C1 segment of cervical spinal cord (tissue), 14 donors: ENCODE measurements at places on chromosomes 12 and 14.

- peak; percentile 90 for DNase-seq
These were observed 508 bp downstream of the CNOT2 start for GRCh38 chr12:70243510-70244371.

DNA sequence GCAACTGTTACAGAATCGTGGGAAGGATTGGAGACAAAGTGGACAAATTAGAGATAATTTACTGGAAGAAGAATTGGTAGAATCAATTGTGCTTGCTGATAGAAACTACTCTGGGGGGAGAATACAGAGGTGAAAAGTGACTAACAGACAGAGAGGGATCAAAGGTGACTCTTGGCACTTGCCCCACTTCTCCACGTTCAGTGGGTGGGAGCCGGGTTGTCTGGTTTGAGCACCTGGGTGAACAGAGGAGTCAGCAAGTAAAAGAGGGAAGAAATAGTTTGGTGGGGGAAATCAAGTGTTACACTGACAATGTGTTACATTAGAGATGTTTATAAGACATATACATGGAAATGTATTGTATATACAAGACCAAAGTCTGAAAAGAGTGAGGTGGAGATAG is 69.1 kb downstream of the PPP2R5E start:
- no peak for DNase-seq

GRCh38 chr12:114711689-114712152 is 27.7 kb upstream of the TBX3 start:
- no peak for DNase-seq

- no peak for DNase-seq
These were observed 1.1 kb upstream of the ITGA7 start for GRCh38 chr12:55708695-55709233.

DNA sequence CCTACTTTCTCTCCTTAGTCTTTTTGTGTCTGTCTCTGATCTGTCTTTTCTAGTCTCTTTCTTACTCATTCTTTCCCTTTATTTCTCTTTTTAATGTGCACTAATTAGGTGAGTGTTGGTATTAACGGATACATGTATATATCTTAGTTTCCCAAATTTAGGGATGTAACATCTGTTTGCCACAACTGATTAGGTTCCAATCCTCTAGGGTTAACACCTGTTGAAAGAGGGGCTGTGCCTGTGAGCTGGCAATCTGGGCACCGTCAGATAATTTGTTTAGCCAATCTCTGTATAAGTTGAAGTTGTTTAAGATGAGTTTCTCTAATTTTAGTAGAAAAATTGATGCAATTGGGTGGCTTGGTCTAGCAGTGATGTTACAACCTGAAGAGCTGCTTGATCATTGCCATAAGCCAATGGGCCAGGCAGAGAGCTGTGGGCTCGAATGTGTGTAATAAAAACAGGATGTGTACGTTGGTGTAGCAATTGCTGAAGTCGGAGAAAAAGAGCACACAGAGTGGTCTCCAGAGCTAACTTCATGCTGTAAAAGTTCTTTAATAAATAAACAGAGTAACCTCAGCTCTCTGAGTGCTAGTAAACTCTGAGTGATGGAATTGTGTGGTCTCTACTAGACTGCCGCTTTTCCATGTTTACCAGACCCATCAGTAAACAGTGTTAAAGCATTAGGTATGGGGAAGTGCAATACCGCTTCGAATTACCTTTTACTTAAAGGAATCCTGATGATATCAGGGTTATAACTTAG is 18.3 kb upstream of the LYZ start:
- no peak for DNase-seq

DNA sequence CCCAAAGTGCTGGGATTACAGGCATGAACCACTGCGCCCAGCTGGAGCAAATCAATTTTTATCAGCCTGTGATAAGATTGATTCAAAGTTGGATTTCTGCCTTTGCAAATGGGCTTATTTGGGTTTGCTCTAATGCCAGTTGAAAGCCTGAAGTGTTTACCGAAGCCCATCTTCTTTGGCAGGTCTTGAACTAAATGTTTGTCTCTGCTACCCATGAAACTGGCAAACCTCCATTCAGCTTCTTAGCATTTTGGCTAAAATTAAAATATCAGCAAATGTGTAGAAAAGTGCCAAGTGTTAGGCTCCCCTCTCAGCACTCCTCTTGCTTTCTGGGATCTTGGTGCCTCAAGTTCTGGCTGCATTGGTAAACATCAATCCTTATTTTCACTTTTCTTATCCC is 61.5 kb downstream of the MGAT4C start:
- DNase-seq: no peak

DNA sequence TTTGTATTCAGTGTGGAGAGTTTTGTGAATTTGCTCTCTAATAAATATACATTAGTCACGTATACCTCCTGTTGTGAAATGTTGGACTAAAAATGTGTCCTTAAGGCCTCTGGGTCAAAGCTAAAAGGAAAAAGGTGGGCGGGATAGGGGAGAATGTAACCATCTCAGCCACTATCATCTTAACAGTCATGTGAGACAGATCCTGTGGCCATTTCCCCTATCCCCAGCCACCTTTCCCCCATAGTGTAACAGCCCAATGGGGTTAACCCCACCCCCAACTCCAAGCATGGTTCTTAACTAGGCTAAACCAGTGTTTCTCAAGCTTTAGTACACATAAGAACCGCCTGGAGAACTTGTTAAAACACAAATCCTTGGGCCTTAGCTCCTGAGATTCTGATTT is 6.5 kb upstream of the ITPR2 start:
- DNase-seq: no peak

- DNase-seq: no peak
These were observed 280.7 kb upstream of the SOX5 start for GRCh38 chr12:24230061-24230701.

DNA sequence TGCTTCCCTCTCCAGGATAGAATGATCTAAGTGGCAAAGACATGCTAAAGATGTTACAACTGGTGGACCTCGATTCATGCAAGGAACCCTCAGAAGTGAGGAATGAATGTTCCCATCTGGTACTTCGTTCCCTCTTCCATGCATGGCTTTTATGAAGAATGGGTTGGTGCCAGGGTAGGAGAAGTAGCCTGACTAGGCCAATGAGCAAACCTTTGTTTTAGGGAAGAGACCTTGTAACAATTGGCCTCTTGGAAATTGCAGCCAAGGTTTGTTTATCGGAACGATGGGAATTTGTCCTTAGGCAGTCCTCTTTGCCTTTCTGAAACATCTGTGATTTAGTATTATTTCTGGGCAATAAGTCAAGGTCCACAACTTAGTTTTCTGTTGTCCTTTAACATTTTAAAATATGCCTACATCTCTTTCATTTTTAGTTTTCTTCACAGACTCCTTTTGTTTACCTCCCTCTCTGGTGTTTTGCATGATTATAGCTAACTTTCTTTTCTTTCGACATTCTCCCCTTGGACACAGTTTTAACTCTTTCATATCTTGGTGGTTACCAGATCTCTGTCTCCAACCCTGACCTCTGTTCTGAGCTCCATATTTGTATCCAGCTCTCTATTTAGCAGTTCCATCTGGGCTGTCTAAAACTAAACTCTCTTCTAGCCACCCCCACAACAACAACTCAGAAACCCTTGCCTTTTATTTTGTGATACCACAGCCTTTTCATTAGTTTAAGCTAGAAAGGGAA is 70.0 kb downstream of the DIP2B start:
- no peak for DNase-seq

- no peak for DNase-seq
These were observed 15.8 kb downstream of the ATP5MC2 start for GRCh38 chr12:53660041-53660440.

DNA sequence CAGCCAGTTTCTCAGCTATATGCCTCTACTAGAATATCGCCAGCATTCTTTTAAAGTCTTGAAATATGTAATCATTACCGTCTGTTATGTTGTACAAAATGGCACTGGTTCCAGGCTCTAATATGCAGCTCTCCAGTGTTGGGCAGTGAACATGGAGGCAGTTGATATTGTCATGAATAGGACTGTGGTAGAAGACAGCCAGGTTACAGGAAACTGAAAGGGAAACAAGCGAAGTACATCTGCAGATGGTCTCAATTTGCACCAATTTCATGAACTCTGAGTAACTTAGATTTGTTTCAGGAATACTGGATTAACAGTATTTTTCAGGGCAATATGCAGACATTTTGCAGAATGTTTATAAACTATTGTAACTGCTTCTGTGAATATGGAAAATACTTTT is 13.4 kb upstream of the KLHL42 start:
- DNase-seq: no peak

DNA sequence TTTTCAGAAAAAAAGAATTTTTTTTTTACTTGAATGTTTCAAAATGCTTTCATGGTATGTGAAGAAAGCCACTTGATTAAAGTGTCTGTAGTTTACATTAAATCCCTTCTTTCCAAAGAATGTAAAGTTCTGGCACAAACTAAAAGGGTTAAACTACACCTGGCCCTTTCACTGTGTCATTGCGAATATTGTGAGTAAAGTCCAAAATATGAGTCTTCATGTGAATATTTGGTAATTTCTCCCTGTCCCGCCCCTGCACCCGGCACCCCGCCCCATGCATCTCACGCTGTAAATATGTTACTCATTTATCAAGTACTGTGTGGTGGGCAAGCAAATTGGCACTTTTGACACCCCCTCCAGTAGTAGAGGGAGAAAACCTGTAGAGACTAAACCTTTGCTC is 274.7 kb downstream of the TTC6 start:
- no peak for DNase-seq

- DNase-seq: no peak
These were observed 336.4 kb downstream of the LRIG3 start for GRCh38 chr12:58583940-58584339.

GRCh38 chr14:98711453-98711852 is 560.5 kb downstream of the BCL11B start:
- no peak for DNase-seq

DNA sequence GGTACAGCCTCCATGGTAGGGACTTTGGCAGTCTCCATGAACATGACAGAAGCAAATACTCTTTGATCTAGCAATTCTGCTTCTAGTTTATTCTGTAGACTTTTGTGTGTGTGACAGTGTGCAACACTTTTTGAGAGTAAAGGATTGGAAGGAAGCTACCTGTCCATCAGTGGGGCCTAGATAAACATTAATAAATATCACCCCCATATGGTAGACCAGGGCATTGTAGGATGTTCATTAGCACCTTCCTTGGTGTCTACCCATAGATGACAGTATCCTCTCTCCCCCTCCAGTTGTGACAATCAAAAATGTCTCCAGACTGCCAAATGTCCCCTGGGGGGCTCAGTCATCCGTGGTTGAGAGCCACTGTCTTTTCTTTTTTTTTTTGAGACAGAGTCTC is 10.8 kb downstream of the SNRNP35 start:
- no peak for DNase-seq

DNA sequence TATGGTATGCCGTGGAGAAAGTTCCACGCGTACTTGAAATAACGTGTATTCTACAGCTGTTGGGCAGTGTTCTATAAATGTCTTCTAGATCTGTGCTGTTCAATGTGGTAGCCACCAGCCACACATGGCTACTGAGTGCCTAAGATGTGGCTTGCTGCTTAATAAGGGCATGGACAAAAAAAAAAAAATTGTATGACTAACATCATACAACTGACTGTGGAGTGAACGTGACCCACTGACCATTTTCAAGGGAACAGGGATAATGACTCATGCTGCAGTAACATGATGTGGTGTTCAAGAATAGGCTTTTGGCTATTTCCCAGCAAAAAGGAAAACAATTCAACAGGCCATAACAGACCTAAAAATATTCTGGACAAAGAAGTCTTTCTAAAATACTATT is 13.0 kb downstream of the ATG14 start:
- DNase-seq: no peak

GRCh38 chr14:71240171-71240570 is 332.9 kb downstream of the PCNX1 start:
- DNase-seq: no peak

GRCh38 chr12:110365489-110366320 is 37.8 kb downstream of the ANAPC7 start:
- DNase-seq: no peak
